ENCODE measurements at places on chromosomes 1 and 21.
A peak's percentile ranks its signal among the peaks of the same experiment; 100 is the strongest.

DNA sequence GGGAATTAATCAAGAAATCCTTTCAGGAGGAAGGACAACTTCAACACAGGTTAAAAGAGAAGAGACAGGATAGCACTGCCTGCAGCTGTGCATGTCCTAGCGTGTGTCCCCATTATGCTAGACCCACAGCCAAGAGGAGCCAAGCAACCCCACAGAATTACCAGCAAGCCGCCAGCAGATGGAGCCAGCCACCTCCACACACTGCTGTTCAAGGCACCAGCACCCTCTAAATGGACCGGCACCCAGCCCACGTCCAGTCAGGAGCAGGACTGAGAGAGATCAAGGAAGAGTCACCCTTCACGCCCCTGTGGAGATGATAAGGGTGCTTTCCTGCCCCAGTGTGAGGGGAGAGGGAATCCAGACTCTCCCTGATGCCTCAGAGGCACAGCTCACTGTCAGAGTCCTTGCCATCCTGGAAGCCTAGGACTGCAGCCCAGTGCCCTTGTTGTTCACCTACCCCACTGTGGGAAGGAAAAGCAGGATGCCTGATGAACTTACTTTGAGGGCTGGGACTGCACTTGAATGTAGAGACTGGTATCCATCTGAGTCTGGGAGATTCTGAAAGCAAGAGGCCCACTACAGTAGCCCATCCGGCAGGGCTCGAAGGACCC is 37.1 kb upstream of the CTTNBP2NL start:
- DNase-seq, result peak; percentile 17

- no peak for DNase-seq
Measured at GRCh38 chr1:72051538-72051937, 230.8 kb downstream of the NEGR1 start.

GRCh38 chr1:153941826-153942725 is 4.4 kb downstream of the DENND4B start:
- DNase-seq, result no peak

GRCh38 chr1:84505493-84506001 is 639 bp upstream of the SPATA1 start:
- DNase-seq, result no peak

DNA sequence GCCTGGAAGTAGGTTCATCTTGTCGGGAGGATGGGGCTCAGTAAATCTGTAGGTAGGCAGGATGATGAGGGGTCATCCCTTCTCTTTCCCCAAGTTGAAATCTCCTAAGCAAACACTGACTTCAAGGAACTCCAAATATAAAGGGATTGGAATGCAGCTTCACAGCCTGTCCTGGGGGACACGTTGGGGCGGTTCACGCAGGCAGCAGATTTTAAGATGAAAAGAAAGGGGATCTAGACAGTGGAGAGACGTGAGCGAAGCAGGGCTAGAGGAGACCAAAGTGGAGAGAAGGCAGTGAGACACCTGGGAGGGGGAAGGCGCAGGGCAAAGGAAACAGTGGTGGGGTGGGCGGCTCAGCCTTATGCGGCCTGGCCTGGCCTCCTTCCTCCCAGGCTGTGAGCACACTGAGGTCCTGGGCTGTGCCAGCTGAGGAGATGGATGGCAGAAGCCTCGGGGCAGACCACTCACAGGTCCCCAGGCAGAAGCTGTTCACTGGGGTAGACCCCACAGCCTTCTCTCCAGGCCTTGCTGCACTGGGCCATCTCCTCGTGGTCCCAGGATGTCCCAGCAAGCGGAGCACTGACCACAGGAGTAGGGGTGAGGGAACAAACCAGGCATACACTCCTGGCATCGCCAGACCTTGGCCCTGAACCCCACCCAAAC is 51.7 kb downstream of the TOR1AIP2 start:
- DNase-seq, result no peak

Data from CD14-positive monocyte (primary cell).